Fibroblast of skin of right quadriceps (primary cell): ENCODE measurements at places on chromosomes 2 and 18.
A peak's percentile ranks its signal among the peaks of the same experiment; 100 is the strongest.

DNA sequence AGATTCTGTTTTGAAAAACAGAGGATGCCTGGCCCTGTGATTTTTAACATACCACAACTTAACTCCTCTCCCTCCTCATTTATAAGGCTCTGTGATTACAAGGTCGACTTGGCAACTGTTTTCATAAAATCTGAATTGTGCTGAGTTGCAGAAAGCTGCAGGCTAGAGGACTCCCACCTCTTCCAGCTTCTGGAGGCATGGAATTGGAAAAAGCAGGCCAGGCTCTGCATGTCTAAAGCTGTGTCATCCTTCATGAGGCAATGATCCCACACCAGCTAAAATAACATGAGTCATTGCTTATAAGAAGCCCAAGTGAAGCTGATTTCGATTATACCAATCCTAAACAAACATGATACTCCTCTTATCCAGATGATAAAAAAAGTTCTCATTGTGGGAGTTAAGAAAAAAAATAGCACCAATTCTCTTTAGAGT is 11.7 kb downstream of the ARHGAP28 start:
- peak; percentile 98 for DNase-seq

DNA sequence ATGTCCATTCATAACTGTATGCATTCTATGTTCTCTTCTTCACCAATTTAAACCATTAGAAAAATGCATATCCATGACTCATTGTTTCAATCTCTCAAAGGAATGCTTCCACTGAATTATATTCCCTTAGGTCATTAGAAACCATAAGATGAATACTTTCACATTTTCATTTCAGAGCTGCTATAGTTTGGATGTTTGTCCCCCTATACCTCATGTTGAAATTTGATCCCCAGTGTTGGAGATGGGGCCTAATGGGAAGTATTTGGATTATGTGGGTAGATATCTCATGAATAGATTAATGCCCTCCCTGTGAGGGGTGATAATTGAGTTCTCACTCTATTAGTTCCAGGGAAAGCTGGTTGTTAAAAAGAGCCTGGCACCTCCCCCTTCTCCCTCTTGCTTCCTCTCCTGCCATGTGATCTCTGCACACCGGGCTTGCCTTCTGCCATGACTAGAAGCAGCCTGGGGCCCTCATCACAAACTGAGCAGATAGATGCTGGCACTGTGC is 35.7 kb downstream of the THUMPD2 start:
- peak; percentile 84 for DNase-seq

GRCh38 chr2:213279971-213280370 is 4.3 kb upstream of the SPAG16 start:
- DNase-seq, result peak; percentile 59

DNA sequence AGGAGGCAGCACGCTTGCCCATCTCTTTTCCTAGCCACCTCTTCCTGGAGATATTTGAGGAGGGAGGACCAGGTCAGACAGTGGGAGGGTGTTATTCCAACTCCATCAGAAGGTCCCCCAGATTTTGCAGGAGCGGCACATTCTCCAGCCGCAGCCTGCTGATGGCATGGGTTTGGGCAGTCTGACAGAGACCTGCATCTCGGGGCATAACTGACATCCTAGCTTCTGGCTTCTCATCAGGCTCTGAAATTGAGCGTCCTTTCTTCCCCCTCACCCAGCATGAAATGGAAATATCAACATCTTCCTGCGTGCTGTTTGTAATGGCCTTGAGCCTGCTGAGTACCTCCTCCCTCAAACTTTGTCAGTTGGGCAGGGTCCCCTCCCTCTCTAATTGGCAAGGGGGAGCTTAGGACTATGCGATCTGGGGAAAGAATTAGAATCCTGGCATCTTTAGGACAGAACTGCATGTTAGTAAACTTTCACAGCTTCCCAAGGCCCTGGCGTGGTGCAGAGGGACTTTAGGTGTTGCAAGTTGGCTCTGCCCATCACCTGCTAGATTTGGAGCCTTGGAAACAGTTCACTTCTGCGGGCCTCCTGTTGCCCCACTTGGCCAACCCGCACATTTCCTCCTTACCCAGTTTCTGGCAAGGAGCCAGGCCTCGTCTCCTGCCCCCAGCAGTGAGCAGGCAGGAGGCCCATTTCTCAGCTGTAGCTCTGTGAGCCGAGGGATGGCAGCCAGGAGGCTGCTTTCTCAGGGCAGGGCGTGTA is 2.2 kb downstream of the ITM2C start:
- peak; percentile 45 for DNase-seq

DNA sequence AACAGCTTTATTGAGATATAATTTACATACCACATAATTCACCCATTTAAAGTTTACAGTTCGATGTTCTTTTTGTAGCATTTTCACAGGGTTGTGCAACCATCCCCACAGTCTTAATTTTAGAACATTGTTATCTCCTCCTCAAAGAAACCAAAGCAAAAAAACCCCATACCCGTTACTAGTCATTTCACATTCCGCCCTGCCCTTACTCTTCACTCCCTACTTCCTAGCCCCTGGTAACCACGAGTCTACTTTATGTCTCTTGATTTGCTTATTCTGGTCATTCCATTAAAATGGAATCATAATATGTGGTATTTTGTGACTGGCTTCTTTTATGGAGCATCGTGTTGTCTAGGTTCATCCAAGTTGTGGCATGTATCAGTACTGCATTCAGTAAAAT is 137.7 kb downstream of the TANC1 start:
- peak; percentile 89 for DNase-seq

GRCh38 chr2:59025157-59025757 is 784.1 kb upstream of the FANCL start:
- DNase-seq, result peak; percentile 31

DNA sequence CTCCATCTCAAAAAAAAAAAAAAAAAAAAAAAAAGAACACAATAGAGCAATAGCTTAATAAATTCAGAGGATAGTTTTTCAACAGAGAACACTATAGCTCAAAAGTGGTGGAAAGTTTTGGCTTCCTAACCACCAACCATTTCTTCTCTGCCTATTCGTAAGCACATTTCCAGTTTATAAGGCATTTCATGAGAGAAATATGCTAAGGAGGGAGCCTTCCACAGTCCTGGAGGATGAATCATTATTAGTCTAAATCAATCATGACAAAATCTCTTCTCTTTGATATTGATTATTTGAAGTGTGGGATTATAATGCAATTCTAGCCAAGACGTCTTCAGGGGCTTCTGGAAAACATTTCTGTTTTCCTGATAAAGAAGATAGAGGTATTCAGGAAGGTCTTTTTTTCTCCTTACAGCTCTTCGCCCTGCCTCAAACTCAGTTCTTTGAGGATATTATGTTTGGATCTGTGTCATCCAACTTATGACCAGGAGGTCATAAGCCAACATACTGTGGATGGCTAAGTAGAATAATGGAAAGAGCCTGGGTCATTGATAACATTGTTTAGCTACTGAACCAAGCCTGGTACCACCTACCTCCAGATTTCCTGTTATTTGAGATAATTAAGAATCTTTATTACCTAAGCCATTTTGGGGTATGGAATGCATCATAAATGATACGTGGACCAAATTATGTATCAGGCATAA is 207.3 kb downstream of the TRIB2 start:
- peak; percentile 63 for DNase-seq

GRCh38 chr18:25962919-25963318 is 127.5 kb downstream of the SS18 start:
- no peak for DNase-seq

DNA sequence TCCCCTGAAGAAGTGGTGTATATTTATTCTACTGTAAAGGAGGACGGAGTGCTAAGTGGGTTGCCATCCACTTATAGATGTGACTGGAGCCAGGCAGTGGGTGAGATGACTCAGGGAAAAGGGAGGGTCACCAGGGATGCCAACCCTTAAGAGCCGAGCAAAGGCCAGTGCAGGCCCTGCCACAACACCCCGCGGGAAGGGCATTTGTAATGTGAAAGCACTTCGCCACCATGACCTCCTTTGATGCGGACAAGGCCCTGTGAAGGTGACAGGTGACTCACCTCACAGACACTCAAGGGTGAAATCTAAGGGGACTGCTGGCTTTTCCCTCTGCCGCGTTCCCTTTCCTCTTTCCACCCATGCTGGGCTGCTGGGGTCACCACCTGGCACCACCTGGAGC is 50.2 kb upstream of the MRPL33 start:
- DNase-seq, result no peak

GRCh38 chr2:112195167-112195766 is 57.1 kb downstream of the FBLN7 start:
- DNase-seq, result no peak

- peak; percentile 82 for DNase-seq
Measured at GRCh38 chr2:138421971-138422335, 79.6 kb upstream of the SPOPL start.

GRCh38 chr2:98932778-98933343 is 3.2 kb downstream of the CRACDL start:
- DNase-seq, result no peak

DNA sequence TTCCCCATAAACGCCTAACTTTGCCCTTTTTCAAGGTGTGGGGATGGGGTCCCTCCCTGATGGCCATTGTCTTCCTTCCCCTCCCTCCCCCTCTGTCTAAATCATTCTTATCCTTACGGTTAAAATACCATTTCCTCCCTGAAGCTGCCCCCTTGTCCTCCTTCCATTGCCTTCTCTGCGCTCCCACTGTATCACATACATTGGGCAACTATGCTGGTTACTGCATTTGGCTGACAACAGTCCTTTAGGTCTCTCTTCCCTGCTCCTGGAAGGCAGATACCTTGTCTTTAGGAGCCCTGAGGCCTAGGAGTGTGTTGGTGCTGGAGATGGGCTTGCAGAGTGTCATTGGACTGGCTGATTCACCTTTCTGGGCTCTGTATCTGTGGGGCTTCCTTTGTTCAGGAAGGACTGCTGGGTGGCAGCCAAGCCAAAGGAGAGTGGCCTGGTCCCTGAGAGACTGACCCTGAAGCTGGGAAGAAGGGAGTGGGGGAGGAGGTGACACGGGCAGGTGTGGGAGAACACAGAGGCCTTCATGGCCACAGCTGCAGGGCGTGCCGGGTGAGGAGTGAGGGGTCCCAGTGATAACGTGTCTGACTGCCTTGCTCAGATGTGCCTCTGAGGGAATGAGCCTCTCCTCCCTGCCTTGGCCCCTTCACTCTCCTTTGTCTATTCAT is 2.2 kb downstream of the WNT6 start:
- DNase-seq, result no peak

GRCh38 chr2:238703436-238703835 is 144.4 kb upstream of the TWIST2 start:
- no peak for DNase-seq

DNA sequence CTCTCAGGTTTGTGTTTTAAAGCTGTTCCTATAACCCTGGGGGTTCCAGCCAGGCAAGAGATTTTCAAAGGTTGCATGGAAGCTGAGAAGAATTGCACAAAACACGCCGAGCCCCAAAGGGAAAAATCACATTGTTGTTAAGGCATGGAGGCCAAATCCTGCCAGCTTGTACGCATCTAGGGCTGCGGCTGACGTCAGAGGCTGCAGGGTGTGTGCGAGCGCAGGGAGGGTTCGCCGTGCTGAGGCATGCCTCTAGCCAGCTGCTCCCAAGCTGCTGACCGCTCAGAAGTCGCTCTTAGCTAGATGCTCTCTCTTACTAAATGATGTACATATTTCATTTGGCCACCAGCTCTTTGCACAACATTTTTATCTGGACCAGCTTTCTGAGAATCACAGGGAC is 191.8 kb downstream of the LPIN1 start:
- DNase-seq, result no peak

GRCh38 chr2:105072039-105072438 is 34.2 kb downstream of the MRPS9 start:
- no peak for DNase-seq

DNA sequence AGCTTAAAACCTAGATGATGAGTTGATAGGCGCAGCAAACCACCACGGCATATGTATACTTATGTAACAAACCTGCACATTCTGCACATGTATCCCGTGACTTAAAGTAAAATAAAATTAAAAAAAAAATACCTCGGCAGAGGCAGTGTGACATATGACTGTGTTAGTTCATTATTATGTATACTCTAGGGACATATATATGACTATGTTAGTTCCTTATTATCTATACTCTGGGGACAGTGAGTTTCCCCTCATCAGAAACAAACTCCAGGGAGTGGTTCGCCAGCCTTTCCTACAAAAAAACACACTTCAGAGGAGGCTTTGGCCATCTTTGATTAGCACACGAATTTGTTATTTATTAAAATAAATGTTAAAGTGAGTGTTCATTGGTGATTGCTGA is 209.5 kb downstream of the PIEZO2 start:
- no peak for DNase-seq

GRCh38 chr2:126999106-126999756 is 100.5 kb downstream of the TEX51 start:
- no peak for DNase-seq

DNA sequence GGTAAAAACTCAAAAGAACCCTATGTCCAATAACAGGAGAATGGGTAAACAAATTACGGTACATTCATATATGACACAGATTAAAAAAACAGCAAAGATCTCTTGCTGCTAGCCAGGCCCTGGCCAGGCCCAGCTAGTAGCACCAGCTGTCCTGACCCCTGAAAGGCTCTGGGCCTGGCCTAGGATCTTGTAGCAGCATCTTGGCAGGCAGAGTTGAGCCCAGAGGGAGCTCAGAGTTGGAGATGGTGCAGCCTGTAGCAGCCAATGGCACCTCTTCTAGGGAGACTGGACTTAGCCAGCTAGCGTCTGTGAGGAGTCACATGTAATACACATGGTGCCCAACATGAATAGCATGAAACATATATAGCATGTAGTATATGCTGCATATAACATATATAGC is 69.1 kb downstream of the HS6ST1 start:
- DNase-seq, result no peak

DNA sequence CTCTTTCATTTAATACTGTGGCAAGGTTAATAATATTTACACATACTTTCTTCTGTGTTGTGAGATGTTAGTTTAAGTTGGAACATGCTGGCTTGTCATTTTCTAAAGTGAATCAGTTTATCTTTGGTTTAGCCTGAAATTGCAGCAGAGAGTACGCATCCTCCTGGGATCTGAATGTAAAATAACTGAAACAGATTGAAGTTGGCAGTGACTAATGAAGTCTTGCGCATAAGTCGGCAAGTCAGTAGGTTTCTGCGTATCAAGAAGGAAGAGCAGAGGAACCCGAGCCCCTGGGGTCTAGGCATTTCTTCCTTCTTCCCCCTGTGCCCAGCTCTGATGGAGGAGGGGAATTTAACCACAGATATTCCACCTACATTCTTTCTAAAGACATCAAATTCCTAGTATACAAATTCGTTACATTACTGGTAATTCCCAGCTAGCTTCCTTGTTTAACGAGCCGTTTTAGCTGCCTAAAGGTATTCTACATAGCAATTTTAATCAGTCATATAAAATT is 392.1 kb upstream of the RAB12 start:
- no peak for DNase-seq

GRCh38 chr2:127124426-127124825 is 17.5 kb upstream of the BIN1 start:
- DNase-seq, result no peak

- no peak for DNase-seq
Measured at GRCh38 chr18:13207294-13207693, 11.3 kb upstream of the LDLRAD4 start.

DNA sequence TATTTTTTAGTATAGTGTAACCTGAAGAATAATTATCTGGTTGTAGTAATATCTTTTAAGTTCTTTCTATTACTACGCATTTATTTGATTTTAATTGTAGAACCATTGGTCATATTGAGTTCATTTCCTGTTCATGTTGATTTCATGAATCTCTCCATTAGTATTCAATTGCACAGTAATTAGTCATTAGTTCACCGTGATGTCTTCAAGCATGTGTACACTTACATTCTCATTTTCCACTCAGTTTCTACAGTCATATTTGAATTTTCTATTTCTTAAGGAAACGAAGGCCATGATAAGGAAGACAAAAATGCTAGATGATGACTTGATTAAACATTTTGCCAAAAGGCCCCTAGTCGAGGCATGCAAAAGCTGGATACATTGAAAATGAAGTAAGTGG is 333.7 kb upstream of the FANCL start:
- DNase-seq, result peak; percentile 17

- DNase-seq, result peak; percentile 91
Measured at GRCh38 chr2:176508984-176509740, 239.9 kb downstream of the MTX2 start.
